ENCODE measurements at places on chromosomes 16 and 17.
A peak's percentile ranks its signal among the peaks of the same experiment; 100 is the strongest.

- peak; percentile 58 for DNase-seq
Measured at GRCh38 chr17:64572682-64573154, 65.9 kb downstream of the CEP95 start.

DNA sequence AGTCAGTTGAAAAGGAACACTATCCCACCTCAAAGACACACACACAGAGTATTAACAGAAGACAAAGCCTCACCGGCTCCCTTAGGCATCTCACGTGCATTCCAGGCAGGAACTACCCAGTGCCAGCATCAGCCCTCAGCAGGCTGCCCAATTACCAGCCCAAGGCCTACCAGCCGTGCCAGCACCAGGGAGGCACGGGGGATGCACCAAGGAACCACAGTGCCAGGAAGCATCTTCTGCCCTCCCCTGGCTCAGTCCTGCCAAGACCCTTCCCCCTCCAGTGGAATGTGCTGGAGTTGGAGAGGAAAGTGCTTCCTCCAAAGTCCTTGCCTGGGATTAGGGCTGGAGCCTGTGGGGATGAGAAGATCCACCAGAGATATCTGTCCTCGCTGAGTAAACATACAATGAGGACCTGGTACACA lies 11.0 kb upstream of the KRT19 start:
- no peak for DNase-seq

DNA sequence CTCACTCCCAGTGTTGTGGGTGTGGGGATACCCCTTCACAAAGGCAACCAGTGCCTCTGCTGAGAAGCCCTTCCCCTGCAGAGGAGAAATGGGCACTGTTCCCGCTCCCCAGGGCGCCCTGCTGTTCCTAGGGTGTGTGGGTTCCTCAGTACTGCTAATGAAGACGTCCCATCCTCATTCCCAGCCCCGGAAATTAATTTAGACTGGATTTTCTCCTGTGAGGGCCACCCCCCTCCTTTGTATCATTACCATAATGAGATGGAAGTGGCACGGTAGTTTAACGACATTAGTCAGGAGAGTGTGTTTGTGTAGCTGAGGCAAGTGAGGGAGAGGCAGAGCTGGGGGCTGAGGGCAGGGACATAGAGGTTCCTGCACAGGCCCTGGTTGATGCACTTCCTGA lies 53.2 kb downstream of the PIPOX start:
- no peak for DNase-seq

GRCh38 chr16:85888405-85889331 lies 10.3 kb upstream of the IRF8 start:
- peak; percentile 89 for DNase-seq

DNA sequence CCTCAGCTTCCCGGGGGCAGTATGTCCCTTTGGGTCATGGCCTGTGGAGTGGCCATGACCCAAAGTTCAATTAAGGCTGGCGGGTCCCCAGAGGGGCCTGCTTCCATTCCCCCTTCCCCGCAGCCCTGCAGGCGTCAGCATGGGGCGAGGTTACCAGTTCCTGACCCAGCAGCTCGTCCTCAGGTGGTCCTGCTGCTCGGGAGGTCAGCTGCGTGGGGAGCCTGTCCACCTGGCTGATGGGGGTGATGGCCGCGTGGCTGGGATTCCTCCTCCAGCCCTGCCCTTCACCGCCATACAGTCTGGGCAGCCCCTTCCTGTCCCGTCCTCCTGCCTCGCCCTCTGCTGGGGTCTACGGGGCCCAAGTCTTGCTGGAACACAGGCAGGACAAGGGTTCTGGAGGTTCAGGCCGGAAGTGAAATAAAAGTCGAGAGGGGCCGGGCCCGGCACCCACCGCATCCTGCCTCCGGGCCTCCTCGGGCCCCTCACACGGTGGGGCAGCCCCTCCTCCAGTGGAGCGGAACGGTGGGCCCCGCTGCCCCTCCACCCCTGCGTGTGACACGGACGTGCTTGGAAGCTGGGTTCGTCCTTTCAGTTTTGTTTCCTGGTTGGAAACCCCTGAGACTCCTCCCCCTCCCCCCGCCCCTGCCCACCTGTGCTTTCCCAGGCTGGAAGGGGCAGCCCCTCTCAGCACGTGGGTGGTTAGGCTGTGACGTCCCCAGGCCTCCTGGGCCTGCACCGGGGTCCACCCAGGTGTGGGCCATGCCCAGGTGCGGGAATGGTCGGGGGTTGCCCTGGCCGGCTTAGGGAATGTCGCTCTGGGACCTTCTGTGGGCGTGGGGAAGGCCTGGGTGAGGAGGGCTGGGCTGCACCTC lies 6.8 kb downstream of the UBALD2 start:
- DNase-seq = no peak

- peak; percentile 33 for DNase-seq
Measured at GRCh38 chr17:4004517-4005295, 40.5 kb upstream of the ATP2A3 start.

DNA sequence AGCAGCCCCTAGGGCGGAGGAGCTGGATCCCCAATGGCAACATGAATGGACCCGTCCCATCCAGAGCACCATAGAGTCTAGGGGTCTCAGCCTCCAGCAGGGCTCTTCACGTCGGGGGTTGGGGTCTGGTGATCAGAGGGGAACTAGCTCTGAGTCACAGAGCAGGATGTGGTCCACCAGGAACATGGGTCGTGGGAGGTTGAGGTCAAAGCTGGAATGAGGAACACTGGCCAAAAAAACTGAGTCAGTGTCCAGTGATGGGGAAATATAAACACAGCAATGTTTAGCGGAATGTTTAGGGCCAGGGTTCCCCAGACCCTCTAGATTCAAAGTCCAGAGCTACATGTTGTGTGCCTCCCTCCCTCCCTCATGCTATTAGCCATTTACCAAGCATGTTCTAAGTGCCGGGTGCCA lies 79.1 kb upstream of the C16orf82 start:
- peak; percentile 45 for DNase-seq

- DNase-seq = no peak
Measured at GRCh38 chr17:1029922-1030644, 33.2 kb downstream of the TIMM22 start.

DNA sequence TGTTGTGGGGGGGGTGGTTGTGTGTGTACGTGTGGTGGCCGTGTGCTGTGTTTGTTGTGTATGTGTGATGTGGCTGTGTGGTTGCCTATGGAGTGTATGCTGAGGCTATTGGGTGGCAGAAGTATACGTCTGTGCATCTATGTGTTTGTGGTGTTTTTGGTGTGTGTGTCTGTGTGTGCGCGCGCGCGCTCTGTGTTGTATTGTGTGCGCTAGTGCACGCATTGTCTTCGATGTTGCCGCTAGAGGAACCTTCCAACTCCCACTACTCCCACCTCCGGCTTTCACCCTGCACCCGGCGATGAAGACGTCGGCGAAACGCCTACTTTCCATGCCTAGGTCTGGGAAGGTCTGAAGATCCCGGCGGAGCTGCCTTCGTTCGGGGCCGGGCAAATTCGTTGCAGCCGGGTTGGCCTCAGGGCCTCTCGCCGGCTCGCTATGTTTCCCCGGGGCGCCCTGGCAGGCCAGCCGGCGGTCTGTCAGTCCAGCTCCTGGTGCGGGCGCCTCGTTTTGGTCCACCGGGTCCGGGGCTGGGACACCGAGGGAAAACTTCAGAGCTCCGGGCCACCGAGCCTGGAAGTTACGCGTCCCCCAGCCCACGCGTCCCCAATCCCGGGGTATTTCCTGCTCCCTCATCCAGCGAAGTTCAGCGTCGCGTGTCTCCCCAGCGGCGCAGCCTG lies 5.2 kb upstream of the DLX4 start:
- DNase-seq = no peak

All from cardiac fibroblast (primary cell).